Activated CD8-positive, alpha-beta memory T cell treated with anti-CD3 and anti-CD28 coated beads for 1 hour (primary cell): ENCODE measurements at places on chromosomes 7 and 10.

DNA sequence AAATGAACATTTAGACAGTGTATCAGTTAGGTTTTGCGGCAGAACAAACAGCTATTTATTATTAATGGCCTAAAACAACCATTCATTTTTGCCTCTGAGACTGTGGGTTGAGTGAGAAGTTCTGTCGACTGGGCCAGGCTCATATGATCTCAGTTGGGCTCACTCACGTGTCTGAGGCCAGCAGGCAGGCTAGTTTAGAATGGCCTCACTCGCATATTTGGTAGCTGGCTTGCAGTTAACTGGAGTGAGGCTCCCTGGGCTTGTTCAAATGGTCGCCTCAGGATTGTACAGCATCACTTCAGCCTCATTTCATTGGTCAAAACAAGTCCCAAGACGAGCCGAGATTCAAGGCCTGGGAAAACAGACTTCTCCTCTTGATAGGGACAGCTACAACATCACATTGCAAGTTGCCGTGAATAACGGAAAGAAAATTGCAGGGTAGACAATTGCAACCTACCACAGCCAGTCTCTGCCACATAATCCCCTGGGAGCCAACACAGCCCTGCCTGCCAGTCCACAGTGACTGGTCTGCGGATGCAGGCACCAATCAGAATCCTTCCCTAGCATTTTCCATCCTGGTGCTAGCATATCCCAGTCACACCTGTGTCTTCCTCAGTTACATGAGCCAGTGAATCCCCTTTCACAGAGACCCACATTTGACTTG lies 23.1 kb upstream of the PPIF start:
- DNase-seq, result no peak

GRCh38 chr7:139594911-139595476 lies 71.5 kb downstream of the CLEC2L start:
- DNase-seq, result no peak

DNA sequence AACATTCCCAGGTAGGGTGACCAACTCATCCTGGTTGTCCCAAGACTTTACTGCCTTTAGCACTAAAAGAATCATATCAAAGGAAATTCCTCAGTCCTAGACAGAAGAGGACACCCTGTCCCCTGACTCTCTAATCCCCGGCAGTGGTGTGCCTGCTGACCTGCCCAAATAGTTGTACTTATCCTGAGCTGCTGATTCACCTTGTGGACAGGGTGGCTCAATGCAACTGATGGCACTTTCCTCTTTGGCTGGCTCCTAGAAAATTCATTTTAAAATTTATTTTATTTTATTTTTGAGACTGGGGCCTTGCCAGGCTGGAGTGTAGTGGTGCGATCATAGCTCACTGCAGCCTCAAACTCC lies 111.7 kb downstream of the JCAD start:
- DNase-seq, result no peak

DNA sequence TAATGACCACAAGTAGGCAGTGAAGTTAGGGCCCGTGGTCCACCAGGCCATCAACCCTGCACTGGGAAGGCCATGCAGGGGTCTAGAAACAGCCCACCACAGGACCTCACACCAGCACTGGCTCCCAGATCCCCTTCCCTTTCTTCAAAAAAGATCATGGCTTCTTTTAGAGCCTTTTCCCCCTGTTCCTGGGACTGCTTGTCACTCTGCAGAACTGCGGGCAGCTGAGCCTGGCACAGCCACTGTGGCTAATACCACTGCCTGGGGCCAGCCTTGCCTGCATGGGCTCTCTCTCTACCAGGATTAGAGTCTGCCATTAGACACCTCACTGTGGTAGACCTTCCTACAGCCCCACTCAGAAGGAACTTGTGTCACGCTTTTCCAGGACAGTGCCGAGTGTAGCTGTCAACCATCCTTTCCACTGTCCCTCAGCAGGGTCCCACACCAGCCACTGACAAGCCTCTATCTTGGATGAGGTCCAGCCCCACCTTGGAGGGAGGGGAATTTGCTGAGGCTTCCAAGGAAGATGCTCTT lies 19.0 kb upstream of the C10orf90 start:
- DNase-seq, result no peak

- no peak for DNase-seq
These were observed 38.0 kb downstream of the ZNF777 start for GRCh38 chr7:149422914-149423301.

DNA sequence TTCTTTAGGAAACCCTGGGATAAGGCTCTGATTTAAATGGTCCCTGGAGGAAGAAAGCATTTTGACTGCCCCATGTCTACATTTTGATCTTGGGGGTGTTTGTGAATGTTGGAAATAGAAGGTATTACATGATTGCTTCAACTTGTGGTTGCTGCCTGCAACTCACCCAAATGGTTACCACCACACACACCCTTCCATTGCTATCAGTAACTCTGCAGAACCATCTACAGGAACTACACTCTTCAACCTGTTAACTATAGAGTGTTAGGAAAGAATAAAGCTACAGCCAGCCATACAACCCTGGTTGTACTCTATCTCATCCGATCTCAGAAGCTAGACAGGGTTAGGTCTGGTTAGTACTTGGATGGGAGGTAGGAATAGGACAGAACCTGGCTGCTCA lies 71.2 kb downstream of the APBB1IP start:
- DNase-seq, result no peak

DNA sequence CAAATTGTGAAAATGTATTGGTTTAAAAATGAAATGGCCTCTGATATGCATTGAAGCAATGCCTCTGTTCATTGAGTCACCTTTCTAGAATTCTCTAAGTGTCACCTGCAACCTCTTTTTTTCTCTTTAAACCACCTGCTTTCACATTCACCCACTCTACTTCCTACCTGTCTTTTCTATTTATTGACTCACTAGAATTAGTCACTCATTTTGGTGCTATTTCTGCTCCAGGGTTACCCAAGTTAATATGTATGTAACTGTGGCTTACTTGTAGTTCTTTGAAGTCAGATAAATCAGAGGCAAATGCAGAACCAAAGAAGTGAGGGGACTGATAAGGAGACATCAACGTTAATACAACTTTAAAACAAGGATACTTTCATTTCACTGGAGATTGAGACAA lies 674.7 kb downstream of the CCSER2 start:
- no peak for DNase-seq

GRCh38 chr10:75408911-75409885 lies 7.6 kb upstream of the ZNF503 start:
- DNase-seq, result no peak

DNA sequence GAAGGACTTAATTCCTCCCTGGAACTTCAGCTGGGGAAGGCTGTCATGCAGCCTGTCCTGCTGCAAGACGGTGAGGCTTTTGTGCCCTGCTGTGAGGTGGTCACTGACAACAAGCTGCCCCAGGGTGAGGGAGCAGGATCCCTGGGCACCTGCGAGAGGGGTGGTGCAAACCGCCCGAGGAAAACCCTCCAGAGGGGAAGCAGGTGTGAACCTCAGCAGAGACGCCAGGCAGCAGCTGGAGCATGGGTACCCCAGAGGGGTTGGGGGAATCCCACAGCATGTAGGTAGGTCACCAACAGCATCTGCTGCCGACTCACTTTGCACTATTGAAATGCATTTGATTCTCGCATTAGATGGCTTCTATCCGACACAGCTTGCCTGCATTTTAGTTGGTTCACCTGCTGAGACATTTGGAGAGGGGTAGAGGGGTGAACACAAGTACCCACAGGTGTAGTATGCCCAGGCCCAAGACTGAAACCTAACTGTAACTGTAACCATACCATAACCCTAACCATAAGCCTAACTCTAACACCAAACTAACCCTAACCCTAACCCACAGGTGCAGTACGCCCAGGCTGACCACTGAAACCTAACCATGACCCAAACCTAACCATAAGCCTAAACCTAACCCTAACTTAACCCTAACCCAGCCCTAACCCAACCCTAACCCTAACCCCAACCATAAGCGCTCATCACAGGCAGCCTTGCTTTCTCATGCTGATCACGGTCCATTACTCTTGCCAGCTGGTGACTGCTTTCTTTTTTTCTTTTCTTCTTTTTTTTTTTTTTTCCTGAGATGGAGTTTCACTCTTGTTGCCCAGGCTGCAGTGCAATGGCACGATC lies 85.9 kb downstream of the ELFN1 start:
- no peak for DNase-seq

- no peak for DNase-seq
These were observed 160.8 kb upstream of the TCF7L2 start for GRCh38 chr10:112789248-112789647.

- no peak for DNase-seq
These were observed 62.0 kb upstream of the SCIN start for GRCh38 chr7:12508554-12508953.

GRCh38 chr7:12092499-12093130 lies 118.5 kb upstream of the TMEM106B start:
- no peak for DNase-seq

DNA sequence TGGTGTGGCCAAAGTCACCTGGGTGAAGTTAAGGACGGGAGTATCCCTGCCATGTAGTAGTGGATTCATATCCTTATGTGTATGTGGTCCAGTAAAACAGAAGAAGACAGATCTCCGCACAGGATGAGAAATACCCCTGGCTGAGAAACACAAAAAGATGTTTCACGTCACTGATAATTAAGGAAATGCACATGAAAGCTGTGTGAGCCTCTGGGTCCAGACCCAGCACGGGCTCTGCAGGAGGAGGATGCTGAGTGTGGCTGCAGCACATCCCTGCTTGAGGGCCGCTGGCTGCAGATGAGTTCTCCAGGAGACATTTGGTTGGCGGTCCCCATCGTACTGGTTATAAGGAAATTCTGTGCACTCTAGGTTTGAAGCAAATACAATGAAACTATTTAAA lies 8.2 kb upstream of the SUN1 start:
- DNase-seq, result no peak
